D341Med (cell line): ENCODE measurements at places on chromosomes 16 and 17.

DNA sequence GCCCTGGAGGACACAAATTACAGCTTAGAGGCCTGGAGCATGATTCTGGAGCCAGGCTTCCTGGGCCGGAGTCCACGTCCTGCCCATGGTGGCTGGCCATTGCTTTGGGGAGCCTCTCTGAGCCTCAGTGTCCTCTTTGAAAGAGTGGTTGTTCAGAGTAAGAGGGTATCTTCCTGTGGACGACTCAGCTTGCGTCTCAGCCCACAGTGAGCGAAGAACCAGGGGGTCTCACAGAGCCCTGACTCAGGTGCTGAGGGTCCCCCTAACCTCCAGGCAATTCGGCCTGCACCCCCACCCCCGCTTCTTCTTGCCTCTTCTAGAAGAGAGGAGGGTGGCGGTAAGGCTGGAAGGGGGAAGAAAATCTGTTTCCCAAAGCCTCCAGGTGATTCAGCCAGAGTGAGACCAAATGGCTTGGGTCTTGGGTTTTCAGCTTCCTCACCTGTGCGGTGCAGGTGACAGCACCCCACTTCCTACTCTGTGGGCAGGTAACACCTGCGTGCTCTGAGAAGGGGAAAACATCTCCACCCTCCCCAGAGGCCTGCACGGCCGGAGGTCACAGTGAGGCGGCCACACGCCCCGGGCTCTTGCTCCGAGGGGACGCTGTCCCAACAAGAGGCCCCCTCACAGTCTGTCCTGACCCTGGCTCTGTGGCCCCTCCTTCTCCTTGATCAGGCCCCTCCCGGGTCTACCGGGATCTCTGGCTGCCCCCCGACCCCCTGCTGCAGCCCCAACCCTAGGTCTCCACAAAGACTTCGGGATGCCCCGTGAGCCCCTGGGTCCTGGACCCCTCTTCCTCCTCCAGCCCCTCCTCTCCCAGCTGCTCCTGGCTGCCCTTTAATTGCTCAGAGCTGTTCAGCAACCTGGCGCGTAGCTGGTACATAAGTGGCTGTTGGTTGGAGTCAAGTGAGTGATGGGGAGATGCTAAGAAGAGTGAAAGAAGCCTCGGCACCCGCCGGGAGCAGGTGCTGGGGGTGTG, 119.2 kb downstream of the METRNL start:
- DNase-seq, result peak; percentile 37

- DNase-seq, result no peak
Measured at GRCh38 chr17:67098006-67098405, 53.7 kb downstream of the CACNG1 start.

DNA sequence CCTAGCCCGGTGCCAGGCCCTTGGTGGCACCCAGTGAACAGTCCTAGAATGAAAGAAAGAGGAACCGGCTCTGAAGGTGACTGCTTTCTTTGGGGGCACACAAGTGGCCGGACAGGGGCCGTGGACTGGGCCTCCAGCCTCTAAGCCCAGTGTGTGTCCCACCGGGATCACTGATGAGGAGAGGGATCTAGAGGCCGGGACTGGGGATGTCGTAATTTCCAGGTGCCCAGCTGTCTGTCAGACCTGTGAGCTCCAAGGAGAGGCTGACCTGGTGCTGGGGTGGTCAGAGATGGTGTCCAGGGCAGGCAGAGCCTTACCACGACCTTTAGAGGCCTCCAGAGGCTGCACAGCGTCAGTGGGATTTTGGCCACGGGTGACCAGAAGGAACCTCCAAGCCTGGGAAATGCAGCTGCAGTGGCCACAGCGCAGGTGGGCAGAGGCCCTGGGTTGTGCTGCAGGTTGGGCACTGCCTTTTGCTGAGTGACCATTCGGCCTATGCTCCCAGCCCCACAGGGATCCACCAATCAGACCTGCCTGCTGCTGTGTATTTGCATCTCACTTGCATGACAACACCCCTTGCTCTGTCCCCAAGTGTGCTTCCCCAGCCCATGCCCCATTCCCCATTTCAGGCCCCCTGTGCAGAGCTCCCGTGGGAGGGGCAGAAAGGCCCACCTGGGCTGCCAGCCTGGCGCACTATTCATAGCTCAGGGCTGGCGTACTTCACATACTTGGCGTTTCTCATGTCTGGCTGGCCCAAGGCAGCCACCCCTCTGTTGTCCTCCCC, 12.5 kb downstream of the ARHGAP23 start:
- DNase-seq, result no peak

GRCh38 chr16:85491058-85491771, 121.9 kb upstream of the GSE1 start:
- no peak for DNase-seq

DNA sequence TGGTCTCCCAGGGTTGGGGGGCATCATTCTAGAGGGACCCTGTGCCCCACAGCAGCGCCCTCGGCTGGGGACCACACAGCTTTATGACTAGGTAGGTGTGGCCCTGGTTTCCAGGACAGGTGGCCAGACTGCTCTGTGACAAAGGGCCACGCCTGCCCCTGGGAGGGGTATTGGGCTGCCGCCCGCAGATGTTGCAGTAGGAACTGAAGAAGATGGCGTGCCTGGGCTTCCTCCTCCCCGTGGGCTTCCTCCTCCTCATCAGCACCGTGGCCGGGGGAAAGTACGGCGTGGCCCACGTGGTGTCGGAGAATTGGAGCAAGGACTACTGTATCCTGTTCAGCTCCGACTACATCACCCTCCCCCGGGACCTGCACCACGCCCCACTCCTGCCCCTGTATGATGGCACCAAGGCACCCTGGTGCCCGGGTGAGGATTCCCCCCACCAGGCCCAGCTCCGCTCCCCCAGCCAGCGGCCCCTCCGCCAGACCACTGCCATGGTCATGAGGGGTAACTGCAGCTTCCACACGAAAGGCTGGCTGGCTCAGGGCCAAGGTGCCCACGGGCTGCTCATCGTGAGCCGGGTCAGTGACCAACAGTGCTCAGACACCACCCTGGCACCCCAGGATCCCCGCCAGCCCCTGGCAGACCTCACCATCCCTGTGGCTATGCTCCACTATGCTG, at the start of gene SPPL2C:
SPPL2C (plus strand) TSS at position 187 of the 681 bp plus-strand sequence; CDS start at position 213, 26 bp downstream.
- no peak for DNase-seq

- peak; percentile 91 for DNase-seq
Measured at GRCh38 chr17:78227455-78227916, 3.9 kb upstream of the TMEM235 start.

- DNase-seq, result no peak
Measured at GRCh38 chr16:63614429-63614828, 1507.4 kb downstream of the CDH11 start.

DNA sequence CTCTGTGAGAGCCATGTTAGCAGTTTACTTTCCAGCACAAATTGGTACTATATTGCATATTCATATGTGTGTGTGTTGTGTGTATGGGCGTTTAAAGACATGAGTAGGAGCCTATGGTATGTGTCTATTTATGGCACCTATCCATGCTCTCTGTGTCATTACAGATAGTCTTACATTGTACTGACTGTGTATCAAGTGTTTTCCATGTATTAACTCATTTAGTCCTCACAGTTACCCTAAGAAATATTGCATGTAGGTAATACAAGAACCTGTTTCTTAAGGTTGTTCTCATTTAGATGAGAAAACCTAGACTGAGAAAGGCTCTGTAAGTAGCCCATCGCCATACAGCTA, 1.6 kb downstream of the ALG1 start:
- no peak for DNase-seq

DNA sequence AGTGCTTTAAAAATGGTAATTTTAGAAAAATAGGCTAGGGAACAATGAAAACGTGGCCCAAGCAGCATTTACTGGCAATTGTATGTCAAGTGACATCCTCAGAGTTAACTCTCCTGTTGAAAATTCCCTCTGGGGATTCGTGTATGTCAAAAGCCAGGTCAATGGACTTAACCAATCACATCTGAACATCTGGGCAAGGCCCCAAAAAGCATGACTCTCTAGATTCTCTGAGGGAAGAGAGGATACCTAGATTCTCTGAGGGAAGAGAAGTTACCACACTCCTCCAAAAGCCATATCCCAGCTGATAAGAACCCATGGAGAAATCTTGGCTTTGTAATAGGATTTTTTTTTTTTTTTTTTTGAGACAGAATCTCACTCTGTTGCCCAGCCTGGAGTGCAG, 23.5 kb downstream of the NFE2L1 start:
- DNase-seq, result no peak

DNA sequence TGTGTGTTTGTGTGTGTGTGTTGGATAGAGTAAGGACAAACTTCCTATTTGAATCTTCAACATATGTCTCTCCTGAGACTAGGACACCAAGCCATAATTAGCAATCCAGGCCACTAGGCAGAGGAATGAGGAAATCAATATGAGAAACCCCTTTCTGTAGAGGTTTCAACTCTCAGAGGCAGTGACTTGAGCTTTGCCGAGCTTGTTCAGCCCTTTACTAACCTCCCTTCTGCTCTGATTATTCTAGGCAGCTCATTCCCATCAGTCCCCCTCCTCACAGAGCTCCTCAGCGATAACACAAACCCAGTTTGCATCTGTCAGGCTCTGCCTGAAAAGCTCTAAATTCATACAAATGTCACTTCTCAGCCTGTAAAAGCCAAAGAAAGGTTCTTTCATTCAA, 1030.3 kb downstream of the CDH8 start:
- no peak for DNase-seq

GRCh38 chr17:49218941-49219913, 8.7 kb downstream of the ABI3 start:
- DNase-seq, result peak; percentile 75

DNA sequence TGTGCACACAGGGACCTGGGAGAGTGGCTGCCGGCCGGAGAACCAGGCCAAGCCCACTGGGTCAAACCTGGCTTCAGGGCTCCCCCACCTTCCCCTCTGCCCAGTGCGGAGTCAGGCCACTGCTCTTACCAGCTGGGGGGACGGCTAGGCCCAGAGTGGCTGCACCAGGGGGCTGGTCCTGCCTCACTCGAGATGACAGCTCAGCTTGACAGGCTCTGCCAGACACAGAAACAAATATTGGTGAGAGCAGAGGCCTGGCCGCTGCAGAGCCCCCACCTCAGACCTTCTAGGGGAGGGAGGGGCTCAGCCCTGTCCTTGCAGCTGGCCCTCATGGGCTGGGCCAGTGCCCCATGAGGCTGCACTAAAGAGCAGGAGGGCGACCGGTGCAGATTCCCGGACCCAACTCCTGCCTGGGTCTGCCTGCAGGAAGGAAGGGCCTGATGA, 4.5 kb downstream of the NUDT16L1 start:
- no peak for DNase-seq

- peak; percentile 100 for DNase-seq
Measured at GRCh38 chr16:85027349-85027957, at the start of gene KIAA0513. Gene KIAA0513 (plus strand): TSS chr16:85027795. CDS start chr16:85067072, 39,277 bp downstream.

GRCh38 chr16:12254566-12254965, 278.0 kb downstream of the SNX29 start:
- no peak for DNase-seq

- DNase-seq, result no peak
Measured at GRCh38 chr17:3635474-3636153, 436 bp downstream of the SHPK start.

GRCh38 chr17:14737984-14738651, 437.2 kb downstream of the HS3ST3B1 start:
- DNase-seq, result no peak

- DNase-seq, result no peak
Measured at GRCh38 chr16:78780808-78781207, 681.4 kb downstream of the WWOX start.

DNA sequence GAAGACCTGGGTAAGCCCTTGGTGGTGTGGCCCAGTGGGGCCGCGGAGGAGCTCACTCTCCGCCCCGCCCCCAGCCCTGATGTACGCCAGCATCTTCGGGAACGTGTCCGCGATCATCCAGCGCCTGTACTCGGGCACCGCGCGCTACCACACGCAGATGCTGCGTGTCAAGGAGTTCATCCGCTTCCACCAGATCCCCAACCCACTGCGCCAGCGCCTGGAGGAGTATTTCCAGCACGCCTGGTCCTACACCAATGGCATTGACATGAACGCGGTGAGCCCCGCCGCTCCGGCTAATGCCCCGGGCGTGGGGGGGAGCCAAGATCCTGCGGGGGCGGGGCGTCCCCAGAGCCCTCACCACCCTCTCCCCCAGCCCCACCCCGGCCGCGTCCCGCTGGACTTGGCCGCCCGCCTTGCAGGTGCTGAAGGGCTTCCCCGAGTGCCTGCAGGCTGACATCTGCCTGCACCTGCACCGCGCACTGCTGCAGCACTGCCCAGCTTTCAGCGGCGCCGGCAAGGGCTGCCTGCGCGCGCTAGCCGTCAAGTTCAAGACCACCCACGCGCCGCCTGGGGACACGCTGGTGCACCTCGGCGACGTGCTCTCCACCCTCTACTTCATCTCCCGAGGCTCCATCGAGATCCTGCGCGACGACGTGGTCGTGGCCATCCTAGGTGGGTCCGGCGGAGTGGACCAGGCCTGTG, 12.1 kb upstream of the DCAF7 start:
- peak; percentile 50 for DNase-seq

DNA sequence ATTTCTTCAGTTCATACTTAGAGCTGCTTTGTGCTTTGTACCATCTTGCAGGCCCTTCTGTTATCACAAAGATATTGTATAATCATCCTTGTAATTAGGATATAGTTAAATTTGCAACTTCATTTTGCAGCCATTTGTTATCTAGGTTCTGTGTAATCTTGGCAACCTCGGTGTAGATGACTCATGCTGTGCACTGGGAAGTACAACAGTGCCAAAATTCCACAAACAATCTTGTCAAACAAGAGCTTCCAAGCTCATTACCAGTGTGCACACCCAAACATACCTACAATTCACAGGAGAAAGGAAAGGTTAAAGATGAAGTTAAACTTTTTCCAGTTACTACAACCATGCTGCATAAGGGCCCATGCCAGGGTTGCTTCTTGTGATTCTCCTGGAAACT, 1231.8 kb downstream of the CDH11 start:
- DNase-seq, result no peak

DNA sequence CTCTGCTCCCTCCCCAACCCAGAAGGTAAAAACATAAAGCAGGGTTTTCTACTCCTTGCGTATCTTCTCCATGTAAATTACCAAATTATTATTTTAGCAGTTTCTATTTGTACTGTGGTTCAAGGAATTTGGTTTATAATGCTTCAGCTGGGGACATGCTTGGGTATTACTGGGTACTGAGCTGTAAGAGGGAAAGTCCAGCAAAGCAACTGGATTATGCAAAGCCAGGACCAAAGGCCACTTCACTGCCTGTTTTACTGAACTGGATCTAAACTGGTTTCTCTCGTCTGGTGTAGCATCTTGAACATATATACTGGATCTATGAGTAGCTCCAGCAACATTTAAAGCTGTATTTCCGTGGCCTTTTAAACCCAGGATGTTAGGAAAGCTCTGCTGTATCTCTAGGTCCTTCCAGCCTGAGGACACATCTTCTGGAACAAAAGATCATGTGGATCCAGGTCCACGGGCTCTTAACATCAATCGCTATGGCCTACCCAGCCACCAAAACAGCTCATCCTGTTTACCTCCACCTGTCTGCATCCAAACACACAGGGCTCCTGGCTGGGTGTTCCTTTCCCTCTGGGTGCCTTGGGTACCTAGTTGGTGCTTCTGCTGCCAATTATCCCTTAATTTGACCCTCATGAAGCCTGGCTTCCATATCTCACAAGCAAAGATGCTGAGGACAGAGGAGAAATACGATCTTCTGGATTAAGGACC, 7.2 kb downstream of the PMP22 start:
- DNase-seq, result no peak

DNA sequence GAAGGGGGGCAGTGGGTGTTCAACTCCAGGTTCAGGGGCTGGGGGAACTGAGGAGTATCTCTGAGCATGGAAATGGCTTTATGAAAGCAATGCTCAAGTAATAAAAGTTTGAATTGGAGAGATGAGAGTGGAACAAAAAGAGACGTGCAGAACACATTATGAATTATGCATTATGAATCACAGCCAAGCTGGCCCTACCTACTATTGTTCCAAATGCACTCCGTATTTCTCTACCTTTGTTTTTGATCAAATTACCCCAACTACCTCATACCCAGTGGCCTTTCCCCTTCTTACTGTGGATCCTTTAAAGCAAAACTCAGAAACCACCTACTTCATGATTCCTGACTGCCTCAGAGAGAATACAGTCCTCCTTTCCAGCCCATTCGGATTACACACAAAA, 38.1 kb downstream of the TEKT3 start:
- no peak for DNase-seq
